ENCODE measurements at places on chromosomes 4 and X.

DNA sequence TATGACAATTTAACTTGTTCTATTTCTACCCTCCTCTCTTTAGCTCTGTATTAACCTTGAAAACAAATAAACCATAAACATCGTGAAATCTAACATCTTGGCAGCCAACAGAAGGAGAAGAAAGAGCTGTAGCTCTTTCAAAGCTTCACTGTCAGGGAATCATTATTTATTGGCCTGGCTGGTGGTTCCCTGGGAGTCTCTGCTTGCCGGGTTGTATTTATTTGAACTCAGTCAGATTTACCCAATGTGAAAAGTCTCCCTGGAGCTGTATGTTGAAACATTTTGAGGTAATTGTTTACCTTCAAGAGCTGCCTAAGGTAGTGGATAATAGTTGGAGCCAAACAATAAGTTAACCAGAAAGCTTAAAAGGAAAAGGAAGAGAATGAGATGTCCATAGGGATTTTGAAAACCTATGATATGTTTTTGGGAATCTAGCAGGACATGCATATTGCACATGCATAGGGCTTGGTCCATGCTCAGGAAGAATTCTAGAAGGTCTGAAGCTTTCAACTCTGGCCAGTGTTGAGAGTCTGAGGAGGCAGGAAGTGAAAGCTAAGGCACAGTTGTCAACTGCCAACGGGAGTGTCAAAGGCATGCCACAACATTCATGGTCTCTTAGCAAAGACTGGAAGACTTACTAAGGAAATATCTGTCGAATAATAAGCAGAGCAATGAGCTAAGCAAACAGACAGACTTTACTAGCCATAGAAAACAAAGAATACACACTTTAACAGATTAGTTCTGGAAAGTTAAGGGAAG, 621.6 kb downstream of the PCDH7 start:
- no peak for DNase-seq

- DNase-seq = no peak
These were observed 5.4 kb upstream of the ACE2 start for GRCh38 chrX:15606136-15606535.

- no peak for DNase-seq
These were observed 29.7 kb downstream of the EREG start for GRCh38 chr4:74394476-74395136.

DNA sequence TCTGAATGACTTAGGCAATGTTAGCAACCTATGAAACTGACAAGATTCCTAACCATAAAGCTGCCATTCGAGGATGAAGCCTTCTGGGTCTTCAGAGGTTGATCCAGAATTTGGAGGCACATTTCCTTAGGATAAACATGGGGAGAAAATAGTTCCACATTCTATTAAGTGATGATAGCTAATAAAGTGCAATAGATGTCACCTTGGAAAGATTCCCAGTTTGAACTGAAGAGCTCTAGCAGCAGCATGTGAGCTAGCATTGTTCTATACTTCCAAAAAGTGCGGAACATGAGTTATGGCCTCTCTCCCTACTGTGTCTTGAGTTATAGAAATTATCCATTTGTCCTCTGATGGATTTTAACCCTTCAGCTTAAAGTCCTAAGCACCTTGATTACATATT, 991.4 kb upstream of the SLIT2 start:
- DNase-seq = no peak

DNA sequence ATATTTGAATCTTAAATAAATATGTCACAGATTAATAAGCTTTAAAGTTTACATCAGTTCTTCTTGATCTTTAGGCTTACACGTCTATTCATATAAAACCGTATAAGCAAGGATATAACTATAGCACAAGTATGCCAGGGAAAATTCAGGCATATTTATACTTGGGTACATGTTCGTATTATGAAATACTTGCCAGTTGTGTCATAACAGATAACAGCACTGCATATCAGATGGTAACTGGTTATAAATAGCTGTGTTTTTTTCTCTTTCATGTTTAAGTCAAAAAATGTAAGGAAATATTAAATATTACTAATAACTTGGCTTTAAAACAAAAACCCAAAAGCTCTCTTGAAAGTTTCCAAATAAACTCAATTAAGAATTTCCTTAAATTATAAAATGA, 17.5 kb downstream of the BRWD3 start:
- DNase-seq = no peak

- DNase-seq = no peak
These were observed 328.7 kb upstream of the ZFP42 start for GRCh38 chr4:187666697-187667494.

DNA sequence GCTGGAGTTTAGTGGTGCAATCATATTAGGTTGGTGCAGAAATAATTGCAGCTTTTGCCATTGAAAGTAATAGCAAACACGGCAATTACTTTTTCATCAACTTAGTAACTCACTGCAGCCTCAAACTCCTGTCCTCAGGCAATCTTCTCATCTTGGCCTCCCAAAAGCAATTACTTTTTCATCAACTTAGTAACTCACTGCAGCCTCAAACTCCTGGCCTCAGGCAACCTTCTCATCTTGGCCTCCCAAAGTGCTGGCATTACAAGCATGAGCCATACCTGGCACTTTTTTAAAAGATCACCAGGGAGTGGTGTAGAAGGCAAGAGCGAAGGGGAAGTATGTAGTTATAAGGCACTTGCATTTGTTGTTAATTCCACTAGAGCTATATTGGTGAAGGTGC, 491.1 kb upstream of the ADGRL3 start:
- no peak for DNase-seq

- DNase-seq = no peak
These were observed 29.0 kb downstream of the TFDP3 start for GRCh38 chrX:133189195-133189594.

- no peak for DNase-seq
These were observed 69.2 kb downstream of the NOCT start for GRCh38 chr4:139084804-139085093.

DNA sequence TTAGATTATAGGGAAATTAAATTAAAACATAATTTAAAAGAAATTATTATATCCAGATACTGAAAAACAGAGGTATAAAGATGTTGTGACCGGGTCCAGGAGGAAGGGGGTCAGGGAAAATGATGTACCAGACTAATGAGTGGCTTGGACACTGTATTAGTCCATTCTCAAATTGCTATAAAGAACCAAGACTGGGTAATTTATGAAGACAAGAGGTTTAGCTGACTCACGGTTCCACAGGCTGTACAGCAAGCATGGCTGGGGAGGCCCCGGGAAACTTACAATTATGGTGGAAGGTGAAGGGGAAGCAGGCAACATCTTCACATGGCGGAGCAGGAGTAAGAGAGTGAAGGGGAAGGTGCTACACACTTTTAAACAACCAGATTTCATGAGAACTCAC, 3.4 kb upstream of the FAM9B start:
- no peak for DNase-seq

- DNase-seq = no peak
These were observed 152.8 kb downstream of the RASL11B start for GRCh38 chr4:53014881-53015280.

DNA sequence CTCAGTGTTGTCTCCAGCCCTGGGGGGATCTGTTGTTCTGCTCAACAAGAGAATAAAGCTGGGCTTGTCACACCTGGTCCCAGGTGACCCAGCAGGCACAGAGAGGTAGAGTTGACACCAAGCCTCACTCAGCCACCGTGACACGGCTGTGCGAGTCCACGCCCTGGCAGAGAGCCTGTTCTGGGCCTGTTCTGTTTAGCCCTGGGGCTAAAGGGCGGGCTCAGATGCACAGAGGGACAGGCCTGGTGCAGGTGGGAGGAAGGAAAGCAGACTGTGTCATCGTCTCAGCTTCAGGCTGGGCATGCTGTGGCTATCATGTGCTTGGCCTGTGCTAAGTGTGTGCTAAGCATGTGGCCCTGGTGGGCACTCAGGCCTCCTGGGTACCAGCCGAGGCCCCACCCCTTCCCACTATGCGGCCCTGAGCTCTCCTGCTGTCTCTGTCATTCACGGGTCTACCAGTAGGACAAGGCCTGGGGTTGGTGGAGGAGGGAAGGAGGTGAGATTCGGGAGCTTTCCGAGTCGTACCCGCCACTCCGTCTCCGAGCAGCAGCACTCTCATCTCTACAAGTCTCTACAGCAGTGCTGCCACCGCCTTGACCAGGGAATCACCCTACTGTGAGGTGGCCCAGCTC, 10.8 kb downstream of the WFS1 start:
- no peak for DNase-seq

DNA sequence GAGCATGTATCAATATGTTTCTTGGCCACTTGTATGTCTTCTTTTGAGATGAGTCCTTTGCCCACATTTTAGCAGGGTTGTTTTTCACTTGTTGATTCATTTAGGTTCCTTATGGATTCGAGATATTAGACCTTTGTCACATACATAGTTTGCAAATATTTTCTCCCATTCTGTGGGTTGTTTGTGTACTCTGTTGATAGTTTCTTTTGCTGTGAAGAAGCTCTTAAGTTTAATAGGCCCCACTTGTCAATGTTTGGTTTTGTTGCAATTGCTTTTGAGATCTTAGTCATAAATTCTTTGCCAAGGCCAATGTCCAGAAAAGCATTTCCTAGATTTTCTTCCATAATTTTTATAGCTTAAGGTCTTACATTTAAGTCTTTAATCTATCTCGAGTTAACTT, 280.7 kb upstream of the GALNT7 start:
- DNase-seq = no peak

- no peak for DNase-seq
These were observed 27.7 kb upstream of the TEC start for GRCh38 chr4:48297256-48297846.
